ENCODE measurements at places on chromosomes 11 and 22. TPM values are rescaled to one million over a fixed set of nuclear protein-coding genes. Genes with fewer than 3 reads are reported as not detected.

GRCh38 chr11:93028960-93029522 lies 59.6 kb downstream of the MTNR1B start:
- no peak for DNase-seq

DNA sequence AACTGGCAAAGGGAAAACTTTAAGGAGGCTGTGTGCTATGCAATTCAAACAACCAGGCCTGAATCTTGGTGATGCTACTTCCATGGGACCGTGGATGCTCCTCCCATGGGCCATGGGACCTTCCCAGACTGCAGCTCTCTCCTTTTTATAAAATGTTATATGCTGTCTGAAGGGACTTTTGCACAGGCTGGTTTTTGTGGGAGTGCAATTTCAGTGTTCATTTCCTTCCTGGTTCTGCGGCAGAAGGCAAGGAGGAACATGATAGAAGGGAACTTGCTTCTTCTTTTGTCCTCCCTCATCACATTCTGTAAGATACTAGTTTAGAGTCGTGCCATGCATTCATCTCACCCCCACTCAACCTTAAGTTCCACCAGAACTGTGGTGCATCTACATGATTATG lies 68.9 kb downstream of the C11orf58 start:
- DNase-seq, result no peak

GRCh38 chr11:65377036-65377435 lies 5.4 kb downstream of the SLC25A45 start:
- no peak for DNase-seq

The TNNT3 gene
- total RNA-seq, result 57.7 TPM

GRCh38 chr11:133058501-133058900 lies 473.8 kb downstream of the OPCML start:
- no peak for DNase-seq

GRCh38 chr11:93775289-93775688 lies 8.8 kb upstream of the MED17 start:
- DNase-seq, result no peak

The BATF2 gene
- total RNA-seq, result 4.6 TPM

The TNKS1BP1 gene
- total RNA-seq, result 338 TPM

The HPX gene
- total RNA-seq, result 1.2 TPM

- no peak for DNase-seq
Measured at GRCh38 chr22:23397613-23398567, 182.2 kb downstream of the IGLL1 start.

GRCh38 chr22:38608992-38609750 lies 39.2 kb upstream of the DMC1 start:
- no peak for DNase-seq

The RFPL2 gene
- not detected for total RNA-seq

The SCUBE1 gene
- 19.0 TPM for total RNA-seq

The CYTH4 gene
- 16.3 TPM for total RNA-seq

- DNase-seq, result no peak
Measured at GRCh38 chr22:50467773-50468440, 6.9 kb downstream of the SBF1 start.

GRCh38 chr11:9264316-9265210 lies 587 bp downstream of the DENND5A start:
- DNase-seq, result peak; percentile 59

- no peak for DNase-seq
Measured at GRCh38 chr22:42222140-42222539, 48.3 kb downstream of the TCF20 start.

DNA sequence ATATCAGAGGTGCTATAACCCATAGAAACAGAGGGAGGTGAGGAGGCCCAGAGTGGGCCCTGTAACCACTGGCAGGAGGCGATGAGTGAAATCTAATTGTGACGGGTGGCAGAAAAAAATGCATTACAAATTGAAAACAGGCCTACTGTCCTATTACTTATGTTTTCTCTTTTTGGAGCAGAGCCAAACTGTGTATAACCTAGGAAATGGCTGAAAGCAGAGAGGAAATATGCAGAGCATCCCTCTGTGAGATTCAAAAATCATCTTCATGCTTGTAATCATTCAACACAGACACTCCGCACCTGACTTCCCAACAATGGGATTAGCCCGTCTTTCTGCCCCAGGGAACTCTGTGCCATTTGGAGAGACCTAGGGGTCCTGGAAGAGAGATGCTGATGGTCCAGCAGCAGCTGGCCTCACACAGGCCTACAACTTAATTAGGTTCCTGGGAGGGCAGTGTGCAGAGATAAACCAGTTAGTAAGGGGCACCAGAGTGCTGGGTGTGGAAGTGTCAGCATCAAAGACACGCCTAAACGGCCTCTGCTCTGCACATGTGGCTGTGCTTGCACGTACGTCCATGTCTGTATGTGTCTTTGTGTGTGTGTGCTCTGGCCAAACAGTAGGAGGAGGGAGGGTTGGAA lies 41.8 kb downstream of the MAP6 start:
- DNase-seq, result no peak

DNA sequence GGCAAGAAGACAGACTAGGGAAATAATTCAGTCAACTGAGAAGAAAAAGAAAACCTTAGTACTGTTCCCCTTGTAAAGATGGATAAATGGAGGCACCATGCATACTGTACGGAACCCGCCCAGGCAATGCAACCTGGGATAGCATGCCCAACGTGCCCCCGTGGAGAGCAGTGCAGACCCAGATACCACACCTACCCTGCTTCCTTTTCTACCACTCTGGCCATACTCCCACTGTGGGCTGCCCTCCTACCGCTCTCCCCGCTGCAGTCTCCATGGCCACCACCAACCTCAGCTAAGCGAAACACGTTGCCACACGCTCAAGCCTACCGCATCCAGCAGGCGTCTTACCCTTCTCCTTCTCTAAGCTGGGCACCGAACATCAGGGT lies 117.4 kb upstream of the SERPIND1 start:
- no peak for DNase-seq

- DNase-seq, result peak; percentile 30
Measured at GRCh38 chr22:23498811-23499798, 81.0 kb downstream of the IGLL1 start.

GRCh38 chr22:30637701-30638114 lies 2.1 kb downstream of the SLC35E4 start:
- DNase-seq, result no peak

DNA sequence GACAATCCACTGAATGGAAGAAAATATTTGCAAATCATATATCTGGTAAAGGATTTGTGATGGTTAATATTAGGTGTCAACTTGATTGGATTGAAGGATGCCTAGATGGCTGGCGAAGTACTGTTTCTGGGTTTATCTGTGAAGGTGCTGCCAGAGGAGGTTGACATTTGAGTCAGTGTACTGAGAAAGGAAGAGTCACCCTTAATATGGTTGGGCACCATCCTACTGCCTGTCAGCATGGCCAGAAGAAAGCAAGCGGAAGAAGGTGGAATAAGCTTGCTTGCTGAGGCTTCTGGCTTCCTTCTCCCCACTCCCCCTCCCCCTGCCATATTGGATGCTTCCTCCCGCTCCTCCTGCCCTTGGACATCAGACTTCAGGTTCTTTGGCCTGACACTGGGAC lies 101.9 kb downstream of the GAB2 start:
- no peak for DNase-seq

- DNase-seq, result no peak
Measured at GRCh38 chr22:44582016-44582415, 84.0 kb upstream of the RTL6 start.

- DNase-seq, result no peak
Measured at GRCh38 chr22:31144223-31144622, 3.9 kb upstream of the PLA2G3 start.

- no peak for DNase-seq
Measured at GRCh38 chr11:77442394-77443053, 31.4 kb downstream of the PAK1 start.

- DNase-seq, result no peak
Measured at GRCh38 chr11:75910426-75911145, 95.6 kb downstream of the UVRAG start.

- peak; percentile 54 for DNase-seq
Measured at GRCh38 chr11:103682318-103683184, 353.9 kb upstream of the DDI1 start.

GRCh38 chr22:37454857-37455686 lies 27.8 kb upstream of the ELFN2 start:
- no peak for DNase-seq

DNA sequence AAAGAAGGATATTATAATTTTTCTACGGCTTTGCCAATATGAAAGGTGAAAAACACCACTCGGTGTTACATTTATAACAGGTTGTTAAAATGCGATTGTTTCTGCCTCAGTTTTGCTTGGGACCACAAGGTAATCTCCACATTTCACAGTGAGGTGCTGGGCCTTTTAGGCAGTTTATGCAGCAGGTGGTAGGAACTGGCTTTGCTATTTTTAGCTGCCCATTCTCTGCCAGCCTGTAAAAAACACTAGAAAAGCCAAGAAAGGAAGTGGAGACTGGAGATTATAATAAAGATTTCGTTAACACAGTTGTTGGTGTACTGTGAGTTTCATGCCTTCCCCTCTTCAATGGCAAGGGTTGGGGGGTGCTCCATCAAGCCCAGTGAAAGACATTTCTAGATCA lies 8.0 kb upstream of the MRPL16 start:
- no peak for DNase-seq

- peak; percentile 14 for DNase-seq
Measured at GRCh38 chr22:48889209-48889830, 938.4 kb downstream of the BRD1 start.

GRCh38 chr11:17135916-17136683 lies 58.6 kb upstream of the RPS13 start:
- no peak for DNase-seq

DNA sequence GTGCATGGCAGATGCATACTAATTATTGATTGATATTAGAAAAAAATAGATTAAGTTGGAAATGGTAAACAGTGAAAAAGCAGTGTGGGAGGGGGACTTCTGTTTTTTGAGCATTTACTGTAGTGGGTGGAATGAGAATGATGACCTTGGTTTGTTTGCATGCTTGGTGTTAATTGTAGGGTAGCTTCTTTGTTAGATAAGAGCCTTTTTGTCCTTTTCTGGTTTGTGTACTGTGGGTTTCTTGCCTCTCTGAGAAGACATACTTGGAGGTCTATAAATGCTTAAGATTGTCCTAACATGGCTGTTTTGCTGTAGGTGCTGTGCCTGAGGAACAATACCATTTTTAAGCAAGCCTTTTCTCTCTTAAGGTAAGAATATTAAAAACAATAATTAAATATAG lies 17.0 kb downstream of the MRPL48 start:
- DNase-seq, result no peak

DNA sequence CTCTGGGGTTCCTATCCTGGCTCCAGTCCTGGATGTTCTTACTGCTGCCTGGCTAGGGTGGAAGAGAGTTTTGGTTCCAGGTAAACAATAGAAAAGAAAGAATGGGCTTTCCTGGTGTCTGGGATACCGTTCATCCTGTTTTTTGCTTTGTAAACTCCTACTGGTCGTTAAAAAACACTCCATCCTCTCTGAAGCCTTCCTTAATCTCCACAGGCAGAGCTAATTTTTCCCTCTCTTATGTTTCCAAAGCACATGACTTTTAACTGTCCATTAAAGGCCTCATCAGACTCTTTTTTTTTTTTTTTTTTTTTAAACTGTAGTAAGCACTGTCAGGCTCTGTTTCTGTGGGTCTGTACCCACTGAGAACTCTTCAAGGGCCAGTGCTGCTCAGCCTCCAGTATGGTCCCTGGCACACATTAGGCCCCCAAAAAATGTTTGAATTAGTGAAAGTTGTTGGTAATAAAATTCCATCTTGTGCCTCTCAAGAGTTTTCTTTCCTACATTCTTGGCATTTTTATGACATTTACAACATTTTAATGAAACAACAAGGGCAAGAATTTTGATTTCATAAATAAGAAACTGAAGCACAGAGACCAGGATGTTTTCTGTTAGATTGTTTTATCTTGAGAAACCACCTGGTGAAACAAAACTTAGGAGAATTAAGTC lies 104.2 kb downstream of the TEAD1 start:
- no peak for DNase-seq

The KRTAP5-7 gene
- total RNA-seq, result 5.8 TPM

DNA sequence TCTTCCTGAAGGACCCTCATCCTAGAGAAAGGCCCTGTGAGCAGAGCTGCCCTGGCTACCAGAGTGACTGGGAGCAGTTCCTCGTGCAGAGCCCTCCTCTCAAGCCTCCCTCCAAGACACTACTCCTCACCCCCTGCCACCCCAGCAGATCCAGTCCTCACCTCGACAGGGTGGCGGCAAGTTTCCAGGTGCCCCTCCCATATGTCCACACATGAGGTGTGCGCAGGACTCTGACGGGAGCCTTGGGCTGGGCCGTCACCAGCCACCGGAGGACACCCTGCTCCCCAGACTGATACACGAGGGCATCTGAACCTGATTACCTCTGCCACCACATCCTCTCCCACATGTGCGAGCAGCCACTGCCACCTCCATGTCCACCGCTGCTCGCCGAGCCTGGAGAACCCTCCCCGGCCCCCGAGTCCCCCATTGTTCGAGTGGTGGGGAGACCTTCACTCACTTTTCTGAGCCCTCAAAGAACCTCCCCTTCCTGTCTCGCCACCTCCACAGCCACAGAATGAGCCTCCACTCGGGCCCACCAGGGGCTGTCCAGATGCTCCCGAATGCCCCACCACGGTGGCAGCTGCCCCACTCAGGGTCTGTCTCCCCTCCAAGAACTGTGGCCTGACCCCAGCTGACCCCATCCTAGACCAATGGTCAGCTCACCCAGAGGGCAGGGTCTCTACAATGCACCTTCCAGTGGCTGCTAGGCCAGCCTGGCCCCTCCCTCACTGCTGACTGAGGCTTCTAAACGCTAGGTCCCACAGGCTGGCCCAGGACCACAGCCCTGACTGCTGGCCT lies 62.5 kb downstream of the DGCR2 start:
- DNase-seq, result peak; percentile 41

Data from ureter (tissue), 1 donor.